ENCODE measurements at places on chromosomes 3 and 15.

- peak; percentile 25 for DNase-seq
Measured at GRCh38 chr15:94584833-94585244, 353.5 kb downstream of the MCTP2 start.

GRCh38 chr3:137764001-137764433, at the start of gene SOX14:
Gene SOX14, plus strand, starts transcription at chr3:137764315. Its CDS starts 470 bp downstream, at chr3:137764785.
- DNase-seq, result peak; percentile 61

DNA sequence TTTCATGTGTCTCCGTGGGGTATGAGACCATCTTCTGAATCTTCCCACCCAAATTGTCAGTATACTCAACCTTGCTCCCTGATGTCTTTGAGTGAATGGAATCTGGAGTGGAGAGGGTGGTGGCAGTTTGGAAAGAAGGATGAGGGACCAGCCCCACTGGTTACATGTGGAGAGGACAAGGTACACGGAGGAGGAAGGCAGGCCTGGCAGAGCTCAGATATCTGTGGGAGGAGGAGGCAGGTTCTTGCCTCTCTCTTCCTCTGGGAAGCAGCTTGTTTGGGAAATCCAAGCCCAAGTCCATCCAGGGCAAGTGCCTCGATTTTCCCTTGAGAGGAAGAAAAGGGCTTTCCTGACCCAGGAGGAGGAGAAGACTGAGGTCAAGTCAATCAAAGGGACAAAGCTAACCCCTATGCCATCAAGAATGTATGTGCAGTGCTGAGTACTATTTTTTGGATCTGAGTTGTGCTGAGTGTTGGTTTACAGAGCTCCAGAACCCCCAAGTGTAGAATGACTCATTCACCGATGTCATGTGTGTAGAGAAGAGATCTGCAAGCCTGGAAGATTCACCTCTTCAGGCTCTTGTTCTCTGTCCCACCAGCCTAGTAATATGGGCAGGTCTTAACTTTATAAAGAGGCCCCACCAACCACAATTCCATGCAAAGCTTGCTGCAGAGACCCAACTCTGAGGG, 19.8 kb upstream of the LOXL1 start:
- no peak for DNase-seq

DNA sequence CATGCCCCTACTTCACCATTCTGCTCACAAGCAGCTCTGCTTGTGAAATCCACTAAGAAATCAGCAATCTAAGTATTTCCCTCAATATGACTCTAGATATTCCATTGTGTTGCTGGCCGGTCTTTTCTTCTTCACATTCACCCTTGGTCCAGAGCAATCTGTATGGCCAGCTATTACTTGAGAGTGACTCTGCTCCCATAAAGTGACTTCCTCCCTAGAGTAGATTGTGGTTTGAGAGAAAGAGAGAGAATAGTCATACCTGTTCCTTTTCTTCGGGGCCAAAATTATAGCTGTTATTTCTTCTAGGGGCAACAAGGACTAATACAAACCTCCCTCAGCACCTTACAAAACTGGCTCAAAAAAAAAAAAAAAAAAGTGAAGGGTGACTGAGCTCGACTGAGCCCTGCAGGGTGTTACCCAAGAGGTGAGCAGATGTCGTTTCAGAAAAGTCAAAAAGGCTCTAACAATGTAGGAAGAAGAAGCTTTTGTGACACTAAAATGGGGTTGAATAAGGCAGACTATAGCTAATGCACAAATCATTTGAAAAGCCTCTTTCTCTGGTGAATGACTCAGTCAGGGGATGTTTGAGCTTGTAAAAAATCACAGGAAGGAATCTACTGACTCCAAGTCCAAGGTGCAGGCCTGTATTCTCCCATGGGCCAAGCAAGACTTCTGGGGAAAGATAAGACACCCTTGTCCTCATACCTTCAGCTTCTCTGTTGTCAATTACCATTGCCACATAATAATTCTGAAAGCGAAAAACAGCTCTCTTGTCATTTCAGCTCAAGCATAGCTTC, 161.0 kb upstream of the SLC24A5 start:
- DNase-seq, result no peak

GRCh38 chr15:26665957-26666791, 106.7 kb downstream of the GABRB3 start:
- peak; percentile 27 for DNase-seq

- no peak for DNase-seq
Measured at GRCh38 chr3:187367561-187368103, 553 bp upstream of the RTP4 start.

GRCh38 chr3:6097021-6097420, 763.9 kb upstream of the GRM7 start:
- DNase-seq, result no peak

DNA sequence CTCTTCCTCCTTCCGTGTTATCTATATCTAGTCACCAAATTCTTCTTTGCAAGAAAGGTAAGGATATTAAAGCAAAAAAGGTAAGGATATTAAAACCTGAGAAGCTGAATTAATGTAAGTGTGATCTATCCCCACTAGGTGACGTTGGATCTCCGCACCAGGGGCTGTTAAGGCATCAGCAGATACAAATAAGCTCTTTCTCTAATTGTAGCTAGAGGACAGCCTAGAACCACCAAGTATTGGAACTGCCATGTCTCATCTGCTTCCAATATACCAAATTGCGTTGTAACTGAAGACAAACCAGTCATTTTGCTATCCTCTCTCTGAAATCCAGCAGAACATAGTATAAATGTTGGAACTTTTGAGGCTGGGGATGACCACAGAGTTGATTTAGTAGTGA, 471.2 kb upstream of the TGFBR2 start:
- DNase-seq, result no peak

- DNase-seq, result no peak
Measured at GRCh38 chr15:60932051-60932915, 296.8 kb downstream of the RORA start.

GRCh38 chr3:32423956-32424557, 32.4 kb downstream of the CMTM7 start:
- DNase-seq, result no peak

- no peak for DNase-seq
Measured at GRCh38 chr3:190357468-190357867, 30.5 kb upstream of the CLDN16 start.

- DNase-seq, result no peak
Measured at GRCh38 chr3:66386925-66387650, 113.7 kb downstream of the LRIG1 start.

GRCh38 chr3:115588201-115589115, 34.9 kb upstream of the GAP43 start:
- DNase-seq, result no peak

- DNase-seq, result no peak
Measured at GRCh38 chr15:53209396-53210042, 419.4 kb upstream of the ONECUT1 start.

DNA sequence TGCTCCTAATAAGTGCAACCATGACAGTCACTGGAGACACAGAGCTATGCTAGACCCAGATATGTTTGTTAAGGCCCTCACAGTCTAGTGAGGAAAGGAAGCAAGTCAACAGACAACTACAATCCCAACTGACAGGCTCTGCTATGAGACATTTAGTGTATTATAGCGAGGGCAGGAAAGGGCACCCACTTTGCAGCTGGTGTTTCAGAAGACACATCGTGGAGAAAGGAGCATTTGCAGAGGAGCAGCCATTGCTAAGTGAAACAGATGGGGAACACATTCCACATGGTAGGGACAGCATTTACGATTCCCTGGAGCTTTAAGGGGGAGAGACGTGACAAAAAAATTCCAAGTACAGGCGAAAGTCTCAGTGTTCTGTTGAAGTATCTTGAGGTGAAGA, 685.6 kb downstream of the AGBL1 start:
- no peak for DNase-seq

DNA sequence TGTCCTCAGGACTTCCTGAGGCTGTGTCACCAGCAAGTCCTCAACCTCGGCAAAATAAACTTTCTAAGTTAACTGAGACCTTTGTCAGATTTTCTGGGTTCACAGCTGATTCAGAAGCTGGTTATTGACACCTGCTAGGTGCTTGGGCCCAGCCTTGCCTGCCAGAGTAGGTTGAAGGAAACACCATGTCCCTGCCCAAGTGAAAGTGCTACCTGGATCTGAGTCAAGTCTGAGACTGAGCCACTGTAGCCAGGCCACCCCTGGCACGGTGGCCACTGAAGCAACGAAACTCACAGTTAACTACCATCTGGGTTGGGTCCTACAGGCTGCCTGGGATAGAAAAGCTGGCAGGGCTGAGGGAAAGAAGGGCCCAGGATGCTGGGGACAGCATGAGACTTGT, 8.2 kb downstream of the HYAL2 start:
- no peak for DNase-seq

GRCh38 chr15:57356636-57357035, 19.7 kb upstream of the CGNL1 start:
- DNase-seq, result no peak

GRCh38 chr3:120625159-120625586, 29.0 kb downstream of the NDUFB4 start:
- DNase-seq, result no peak

DNA sequence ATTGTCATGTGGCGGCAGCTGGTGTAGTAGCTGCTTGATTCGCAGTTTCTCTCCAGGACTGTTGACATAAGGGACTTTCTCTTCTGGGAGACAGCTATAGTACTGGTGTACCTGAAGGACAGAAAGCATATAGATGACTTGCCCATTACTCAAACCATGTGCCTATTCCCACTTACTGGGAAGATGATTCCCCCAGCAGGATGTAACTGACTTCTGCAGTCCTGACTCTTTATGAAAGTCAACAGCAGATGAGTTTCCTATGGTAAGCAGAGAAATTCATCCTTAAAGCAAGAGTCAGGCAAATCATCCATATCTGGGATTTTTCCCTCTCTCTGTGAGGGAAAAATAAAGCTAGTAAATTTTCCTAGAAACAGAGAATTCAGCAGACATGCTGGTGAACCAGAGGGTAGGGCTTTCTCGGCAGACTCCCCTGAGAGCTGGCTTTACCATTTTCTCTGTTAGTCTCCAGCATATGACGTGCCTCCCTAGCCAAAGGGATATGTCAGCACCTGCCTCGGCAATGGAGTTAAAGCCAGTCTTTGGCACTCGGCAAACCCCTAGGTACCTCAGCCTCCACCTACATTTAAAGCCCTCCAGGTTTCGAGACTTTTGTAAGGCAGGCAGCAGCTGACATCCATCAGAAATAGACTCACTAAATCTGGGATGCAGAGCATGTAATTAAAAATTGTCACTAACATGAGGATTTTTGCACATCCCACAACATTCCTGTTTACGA, 62.1 kb downstream of the PRICKLE2 start:
- DNase-seq, result no peak

DNA sequence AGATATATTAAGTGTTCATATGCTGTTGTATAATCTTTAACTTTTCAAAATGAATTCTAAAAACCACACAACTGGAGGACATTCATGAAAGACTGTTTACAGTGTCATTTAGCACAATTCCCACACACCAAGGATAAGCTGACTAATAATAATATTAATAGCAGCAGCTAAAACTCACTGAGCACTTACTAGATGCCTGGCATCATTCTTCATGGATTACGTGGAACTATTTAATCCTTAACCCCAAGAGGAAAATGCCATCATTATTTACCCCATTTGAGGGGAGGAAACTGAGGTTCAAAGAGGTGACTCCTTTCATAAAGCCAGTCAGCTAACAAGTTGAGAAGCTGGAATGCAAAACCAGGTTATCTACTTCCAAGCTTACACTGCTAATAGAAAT, 77.0 kb downstream of the TMEM108 start:
- DNase-seq, result no peak

DNA sequence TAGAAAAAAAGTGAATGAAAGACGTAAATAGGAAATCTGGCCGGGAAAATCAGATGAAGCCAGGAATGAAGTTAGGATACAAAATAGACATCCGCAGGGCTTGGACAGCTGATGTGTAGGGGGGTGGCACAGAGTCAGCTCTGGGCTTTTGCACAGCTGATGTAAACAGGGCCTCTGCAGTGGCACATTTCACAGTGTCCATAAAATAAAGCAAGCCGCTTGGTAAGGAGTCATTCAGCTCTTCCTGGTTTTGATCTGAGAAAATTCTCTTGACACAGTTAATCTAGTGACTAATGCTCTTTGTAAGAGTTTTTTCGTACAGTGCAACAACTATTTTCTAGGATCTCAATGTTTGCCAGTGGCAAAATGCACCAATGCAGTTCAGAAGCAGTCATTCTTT, 153.3 kb downstream of the USP13 start:
- no peak for DNase-seq

DNA sequence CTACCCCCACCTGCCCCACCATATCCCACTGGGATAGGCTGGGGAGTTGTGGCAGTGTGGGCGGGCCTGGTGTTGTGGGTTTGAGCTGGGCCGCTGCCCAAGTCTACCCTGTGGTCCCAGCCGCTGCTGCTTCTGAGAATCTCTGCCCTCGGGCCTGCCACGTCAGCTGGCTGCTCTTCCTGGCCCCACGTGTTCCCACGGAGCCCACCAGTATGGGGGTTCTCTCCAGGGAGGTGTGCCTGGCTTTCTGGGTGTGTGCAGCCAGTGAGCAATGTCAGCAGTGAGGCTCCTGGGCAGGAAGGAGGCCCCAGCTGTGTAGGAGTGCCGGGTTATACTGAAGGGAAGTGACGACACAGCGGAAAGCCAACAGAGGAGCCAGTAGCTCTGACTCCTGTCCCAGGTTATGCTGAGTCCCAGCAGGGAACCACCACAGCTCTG, 10.5 kb downstream of the GNAI2 start:
- DNase-seq, result no peak

- DNase-seq, result no peak
Measured at GRCh38 chr15:93037820-93038705, 50.9 kb downstream of the RGMA start.

- DNase-seq, result no peak
Measured at GRCh38 chr15:52144656-52145178, 32.1 kb upstream of the BCL2L10 start.

DNA sequence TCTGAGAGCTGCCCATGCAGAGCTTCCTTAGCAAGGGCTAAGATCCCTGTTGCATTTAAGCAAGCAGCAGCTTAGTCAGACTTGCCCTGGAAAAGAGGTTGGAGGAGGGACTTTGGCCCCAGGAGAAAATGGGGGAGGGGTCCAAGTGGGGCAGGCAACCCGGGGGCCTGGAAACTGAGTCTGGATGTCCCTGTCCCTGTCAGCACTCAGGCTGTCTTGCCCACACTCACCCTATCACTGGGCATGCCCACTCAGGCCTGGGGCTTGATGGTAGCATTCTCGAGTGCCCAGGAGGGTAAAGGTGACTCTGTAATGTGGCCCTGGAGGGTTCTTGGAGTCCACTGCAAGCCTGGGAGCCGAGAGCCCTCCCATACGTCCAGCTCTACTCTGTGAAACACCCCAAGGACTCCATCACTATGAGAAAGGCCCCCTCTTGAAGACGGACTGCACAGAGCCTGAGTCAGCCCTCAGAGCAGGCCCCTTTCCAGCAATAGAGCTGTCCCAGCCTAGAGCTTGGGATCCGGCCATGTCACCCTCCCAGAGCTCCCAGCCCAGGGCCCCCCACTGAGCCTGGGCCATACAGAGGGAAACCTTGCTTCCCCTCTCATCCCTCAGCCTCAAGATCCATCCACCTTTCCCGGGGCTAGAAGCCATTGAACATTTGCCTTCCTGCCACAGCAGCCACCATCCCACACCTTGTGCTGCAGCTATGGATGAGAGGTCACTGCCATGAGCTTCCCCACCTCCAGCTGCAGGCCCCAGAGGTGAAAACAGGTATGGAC, 13.4 kb downstream of the MYL3 start:
- DNase-seq, result peak; percentile 26

- no peak for DNase-seq
Measured at GRCh38 chr3:50158530-50159146, 3.5 kb downstream of the SEMA3F start.

- DNase-seq, result no peak
Measured at GRCh38 chr15:38229705-38230310, 22.8 kb upstream of the SPRED1 start.

Measured in right kidney (tissue), 9 donors.